Stimulated activated CD4-positive, alpha-beta T cell treated with anti-CD3 and anti-CD28 coated beads, TNF-alpha, amount 100 ng/mL, for 24 hours (primary cell): ENCODE measurements at places on chromosomes 6 and 20.

DNA sequence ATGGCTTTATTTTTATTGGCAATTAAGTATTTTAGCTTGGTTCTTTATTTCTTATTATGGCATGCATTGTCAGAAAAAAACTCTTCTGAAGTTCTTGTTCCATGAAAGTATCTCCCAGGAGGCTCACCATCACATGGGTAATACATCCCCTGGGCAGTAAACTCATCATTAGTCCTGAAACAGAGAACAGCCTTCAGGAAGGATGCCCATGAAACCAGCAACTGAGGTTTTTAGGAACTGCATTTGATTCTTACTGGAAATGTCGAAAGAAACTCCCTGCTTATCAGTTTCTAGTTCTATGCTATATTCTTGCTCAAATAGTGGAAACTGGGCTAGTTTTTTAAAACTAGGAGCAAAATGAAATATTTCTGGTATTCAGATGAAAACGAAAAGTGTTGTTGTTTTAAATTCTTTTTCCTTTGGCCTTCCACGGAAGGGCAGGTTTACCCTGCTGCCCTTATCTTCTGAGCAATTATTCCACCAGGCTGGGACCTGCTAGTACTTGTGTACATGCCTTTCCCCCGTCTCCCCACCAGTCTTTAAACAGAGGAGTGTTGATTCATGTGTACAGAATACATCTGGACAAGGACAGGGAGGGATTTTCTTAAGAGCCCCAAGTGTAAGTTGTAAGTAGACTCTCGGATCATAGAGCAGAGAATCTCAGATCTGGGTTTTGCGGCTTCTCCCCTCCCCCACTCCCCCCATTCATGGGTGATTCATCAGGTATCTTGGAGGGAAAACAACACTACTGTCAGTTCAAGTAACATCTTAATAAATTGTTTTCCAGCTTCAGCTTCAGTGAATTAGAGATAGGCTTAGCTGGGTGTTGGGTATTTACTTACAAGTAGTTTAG is 81.5 kb downstream of the RTN4IP1 start:
- DNase-seq: no peak

DNA sequence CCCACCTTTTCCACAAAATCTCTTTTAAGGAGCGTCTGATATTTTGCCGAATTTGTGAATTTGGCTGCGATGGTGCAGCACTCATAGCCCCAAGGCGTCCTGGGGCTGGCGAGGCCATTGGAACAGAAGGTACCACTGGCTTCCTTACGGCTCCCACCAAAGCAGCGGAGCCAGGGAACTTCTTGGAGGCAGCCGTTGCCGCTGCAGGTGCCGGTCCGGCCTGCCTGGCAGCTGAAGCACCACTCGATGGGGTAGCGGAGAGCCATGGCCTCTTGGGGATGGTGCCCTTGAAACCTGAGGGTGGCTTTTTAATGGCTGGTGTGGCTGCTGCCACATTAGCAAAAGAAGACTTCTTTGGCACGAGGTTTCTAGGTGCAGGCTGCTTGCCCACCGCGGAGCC is 29.8 kb downstream of the DIDO1 start:
- no peak for DNase-seq

GRCh38 chr20:15378151-15378550 is 1040.7 kb upstream of the FLRT3 start:
- DNase-seq: no peak

DNA sequence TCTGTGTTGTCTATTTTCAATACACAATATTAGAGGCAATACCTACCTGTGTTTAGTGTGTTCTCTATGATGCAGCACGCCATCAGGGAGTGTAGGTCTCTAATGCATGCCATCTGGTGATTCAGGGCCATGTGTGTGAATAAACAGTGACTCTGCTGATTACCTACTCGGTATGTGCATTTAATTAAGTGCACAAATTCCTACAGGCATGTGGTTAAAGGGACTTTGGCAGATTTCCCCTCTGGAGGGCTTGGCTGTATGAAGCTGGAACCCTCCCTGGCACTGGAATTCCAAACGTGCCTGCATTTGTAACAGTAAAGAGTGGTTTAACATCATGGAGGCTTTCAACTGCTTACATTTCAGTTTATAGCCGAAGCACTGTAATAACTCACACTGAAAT is 401.5 kb upstream of the SASH1 start:
- DNase-seq: no peak

GRCh38 chr6:90445533-90446108 is 141.3 kb downstream of the MAP3K7 start:
- DNase-seq: no peak

DNA sequence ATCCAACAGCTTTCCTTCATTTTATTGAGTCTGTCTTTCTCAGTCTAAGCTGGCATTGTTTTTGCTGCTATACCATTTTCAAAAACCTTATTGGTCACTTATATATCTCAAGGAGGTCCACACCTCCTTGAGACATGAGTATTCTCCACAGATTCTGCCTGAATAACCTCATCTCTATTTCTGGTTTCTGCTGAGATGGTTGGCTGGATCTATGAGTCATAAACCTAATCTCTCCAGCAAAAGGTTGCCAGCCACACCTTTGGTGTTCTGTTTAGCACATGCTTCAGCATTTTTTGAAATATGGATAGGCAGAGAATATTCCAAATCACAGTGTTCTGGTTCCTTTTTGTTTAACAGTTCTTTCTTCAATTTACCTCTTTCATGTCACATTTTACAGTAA is 40.8 kb upstream of the TMEM244 start:
- no peak for DNase-seq

GRCh38 chr20:23002276-23002675 is 32.8 kb upstream of the SSTR4 start:
- DNase-seq: no peak

DNA sequence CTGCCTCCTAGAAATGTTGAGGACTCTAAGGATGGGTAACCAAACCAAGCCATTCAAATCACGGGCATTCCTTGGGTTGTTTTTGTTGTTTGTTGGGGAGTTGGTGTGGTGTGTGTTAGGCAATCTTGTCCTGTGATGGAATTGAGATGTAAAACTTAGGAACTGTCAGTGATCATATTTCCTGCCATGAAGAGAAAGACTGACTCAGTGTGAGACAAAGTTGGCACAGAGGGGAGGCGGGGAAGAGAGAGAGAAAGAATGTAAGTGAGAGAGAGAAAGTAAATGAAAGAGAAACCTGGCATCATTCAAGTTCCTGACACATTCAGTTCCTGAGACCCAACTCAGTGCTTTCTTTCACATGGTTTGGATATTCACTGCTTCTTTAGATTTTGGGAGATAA is 21.6 kb upstream of the FBXO30 start:
- DNase-seq: no peak

DNA sequence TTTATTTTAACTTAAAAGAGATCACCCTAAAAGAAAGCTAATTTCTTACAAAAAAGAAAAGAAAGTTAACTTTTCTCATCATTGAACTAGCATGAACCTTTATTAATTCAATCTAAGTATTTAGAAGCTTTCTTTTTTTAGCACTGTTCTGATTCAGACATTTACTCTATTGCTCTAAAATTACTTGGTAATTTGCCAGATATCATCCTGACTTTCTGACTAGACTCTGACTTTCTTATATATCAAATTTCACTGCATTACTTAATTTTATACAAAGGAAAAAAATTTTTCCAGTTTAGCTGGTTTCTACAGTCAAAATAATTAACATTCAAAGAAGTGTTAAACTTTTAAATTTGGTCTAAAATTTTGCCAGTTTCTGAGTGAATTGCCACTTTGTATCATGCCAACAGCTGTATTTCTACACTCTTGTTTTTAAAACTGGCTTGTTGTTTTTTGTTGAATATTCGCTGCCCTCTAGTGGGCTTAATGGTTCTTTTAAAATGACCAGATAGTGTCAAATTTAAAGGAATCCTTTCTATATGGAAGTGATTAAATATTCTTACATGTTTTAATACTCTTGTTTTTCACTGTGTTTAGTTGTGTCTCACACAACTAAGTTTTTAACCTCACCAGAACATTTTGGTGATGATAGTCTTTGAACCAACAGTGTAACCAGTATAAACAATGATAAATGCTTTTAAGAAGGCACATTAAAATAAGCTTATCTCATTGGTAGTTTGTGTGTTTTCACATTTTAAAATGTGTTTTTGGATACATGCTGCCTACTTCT is 102.0 kb downstream of the POPDC3 start:
- DNase-seq: no peak

DNA sequence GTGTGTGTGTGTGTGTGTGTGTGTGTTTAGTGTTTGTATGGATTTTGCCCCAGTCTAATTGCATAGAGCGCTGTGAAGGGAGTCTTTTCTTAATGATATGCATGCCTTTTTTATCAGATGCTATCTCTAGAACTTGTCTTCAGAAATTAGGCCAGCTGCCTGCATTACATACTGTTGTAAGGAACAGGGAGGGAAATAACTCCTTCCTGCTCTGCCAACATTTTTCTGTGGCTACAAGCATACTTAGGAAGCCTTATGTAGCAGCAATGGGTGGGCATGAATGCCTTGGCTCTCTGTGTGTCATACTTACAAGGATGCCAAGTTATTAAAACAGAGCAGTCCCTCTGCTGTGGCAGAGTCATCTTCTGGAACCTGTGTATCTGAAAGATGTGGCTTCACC is 8.0 kb upstream of the COL21A1 start:
- DNase-seq: no peak

DNA sequence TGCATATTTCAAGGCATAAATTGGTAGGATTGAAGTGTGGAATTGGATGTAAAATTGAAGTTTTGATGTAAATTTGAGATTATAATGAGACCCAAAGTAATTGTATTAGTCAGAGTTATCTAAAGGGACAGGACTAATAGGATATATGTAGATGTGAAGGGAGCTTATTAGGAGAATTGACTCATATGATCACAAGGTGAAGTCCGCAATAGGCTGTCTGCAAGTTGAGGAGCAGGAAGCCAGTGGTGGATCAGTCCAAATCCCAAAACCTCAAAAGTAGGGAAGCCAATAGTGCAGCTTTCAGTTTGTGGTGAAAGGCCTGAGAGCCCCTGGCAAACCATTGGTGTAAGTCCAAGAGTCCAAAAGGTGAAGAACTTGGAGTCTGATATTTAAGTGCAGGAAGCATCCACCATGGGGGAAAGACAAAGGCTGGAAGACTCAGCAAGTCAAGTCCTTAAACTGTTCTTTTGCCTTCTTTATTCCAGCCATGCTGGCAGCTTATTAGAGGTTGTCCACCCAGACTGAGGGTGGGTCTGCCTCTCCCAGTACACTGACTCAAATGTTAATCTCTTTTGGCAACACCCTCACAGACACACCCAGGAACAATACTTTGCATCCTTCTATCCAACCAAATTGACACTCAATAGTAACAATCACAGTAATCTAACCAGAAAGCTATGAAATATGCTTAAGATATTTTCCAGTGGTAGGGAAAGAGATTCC is 442.6 kb upstream of the PTCHD4 start:
- no peak for DNase-seq

DNA sequence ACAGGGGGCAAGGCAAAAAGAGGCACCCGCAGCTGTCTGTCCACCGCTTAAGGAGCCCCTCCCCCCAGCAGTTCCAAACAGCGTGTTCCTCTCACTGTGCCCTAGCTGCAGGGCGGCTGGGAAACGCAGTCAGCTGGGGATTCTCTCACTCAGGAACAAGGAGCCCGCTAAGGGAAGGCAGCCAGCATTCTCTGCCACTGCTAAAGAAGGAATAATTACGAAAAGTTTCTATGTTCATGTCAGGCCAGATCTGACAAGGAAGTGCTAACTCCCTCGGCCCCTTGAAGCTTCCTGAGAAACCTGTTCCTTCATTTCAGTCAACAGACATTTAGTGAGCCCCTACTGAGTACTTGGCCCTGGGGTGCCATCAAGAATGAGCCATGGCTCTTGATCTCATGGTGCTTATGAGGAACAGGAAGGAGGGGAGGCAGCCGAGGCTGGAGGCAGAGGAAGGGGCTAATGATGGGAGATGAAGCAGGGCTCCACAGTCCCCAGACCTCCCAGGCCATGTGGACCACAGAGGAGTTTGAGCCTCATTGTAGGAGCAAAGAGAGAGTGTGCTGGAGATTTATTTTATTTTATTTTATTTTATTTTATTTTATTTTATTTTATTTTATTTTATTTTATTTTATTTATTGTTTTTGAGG is 101.7 kb upstream of the PMEPA1 start:
- DNase-seq: no peak

- DNase-seq: no peak
Observed at GRCh38 chr6:146265056-146265455, 236.2 kb downstream of the GRM1 start.

DNA sequence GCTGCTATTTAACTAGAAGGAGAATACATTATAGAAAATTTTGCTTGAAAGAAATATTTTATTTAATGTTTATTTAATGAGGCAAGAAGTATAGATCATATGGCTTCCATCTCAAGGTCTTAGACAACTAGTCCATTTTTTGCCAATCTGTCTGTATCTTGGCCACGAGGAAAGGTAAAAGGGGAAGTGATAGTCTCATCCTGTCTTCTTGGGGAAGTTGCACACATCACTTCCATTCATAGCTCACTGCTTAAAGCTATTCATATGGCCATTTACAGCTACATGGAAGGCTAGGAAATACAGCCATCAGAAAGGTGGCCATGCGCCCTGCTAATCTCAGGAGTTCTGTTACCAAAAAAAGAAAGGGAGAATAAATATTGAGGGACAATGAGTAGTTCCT is 50.8 kb downstream of the METTL24 start:
- no peak for DNase-seq

- no peak for DNase-seq
Observed at GRCh38 chr6:99609905-99610489, 3.4 kb downstream of the PRDM13 start.

- DNase-seq: no peak
Observed at GRCh38 chr20:8877294-8877693, 191.6 kb upstream of the PLCB4 start.

- no peak for DNase-seq
Observed at GRCh38 chr20:36035745-36036144, 67.4 kb downstream of the CNBD2 start.

DNA sequence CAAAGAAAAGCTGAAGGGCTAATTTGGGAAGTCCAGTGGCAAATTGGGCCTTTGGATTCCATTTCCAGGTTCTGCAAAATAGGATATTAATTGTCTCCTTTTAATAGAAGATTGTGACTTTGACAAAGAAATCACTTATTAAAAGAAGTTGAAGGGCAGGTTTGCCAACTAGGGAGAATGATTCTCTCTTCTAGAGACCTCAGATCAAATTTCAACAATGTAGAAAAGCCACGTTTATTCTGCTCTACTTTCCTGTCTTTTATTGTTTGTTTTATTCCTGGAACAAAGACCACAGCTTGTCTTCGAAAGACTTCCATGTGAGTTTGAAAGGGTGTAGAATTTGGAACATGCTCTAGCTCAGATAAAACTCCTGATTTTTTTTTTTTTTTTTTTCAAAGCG is 65.5 kb upstream of the PRL start:
- DNase-seq: no peak

DNA sequence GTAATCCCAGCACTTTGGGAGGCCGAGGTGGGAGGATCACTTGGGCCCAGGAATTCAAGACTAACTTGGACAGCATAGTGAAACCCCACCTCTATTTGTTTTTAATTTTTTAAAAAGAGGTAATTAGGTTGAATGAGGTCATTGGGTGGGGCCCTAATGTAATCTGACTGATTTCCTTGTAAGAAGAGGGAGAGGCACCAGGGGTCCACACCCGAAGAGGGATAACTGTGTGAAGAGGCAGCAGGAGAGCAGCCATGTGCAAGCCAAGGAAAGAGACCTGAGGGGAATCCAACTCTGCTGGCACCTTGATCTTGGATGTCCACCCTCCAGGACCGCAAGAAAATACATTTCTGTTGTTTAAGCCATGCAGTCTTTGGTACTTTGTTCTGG is 63.4 kb downstream of the QRSL1 start:
- DNase-seq: no peak
